ENCODE measurements at places on chromosomes 12 and 14.
A peak's percentile ranks its signal among the peaks of the same experiment; 100 is the strongest.

GRCh38 chr12:96378319-96378718 is 21.9 kb downstream of the CDK17 start:
- DNase-seq, result no peak

- no peak for DNase-seq
Measured at GRCh38 chr14:56358851-56359614, 220.6 kb upstream of the TMEM260 start.

GRCh38 chr14:25069879-25070278 is 19.9 kb upstream of the STXBP6 start:
- no peak for DNase-seq

GRCh38 chr12:126534495-126534894 is 1469.3 kb downstream of the AACS start:
- DNase-seq, result no peak

DNA sequence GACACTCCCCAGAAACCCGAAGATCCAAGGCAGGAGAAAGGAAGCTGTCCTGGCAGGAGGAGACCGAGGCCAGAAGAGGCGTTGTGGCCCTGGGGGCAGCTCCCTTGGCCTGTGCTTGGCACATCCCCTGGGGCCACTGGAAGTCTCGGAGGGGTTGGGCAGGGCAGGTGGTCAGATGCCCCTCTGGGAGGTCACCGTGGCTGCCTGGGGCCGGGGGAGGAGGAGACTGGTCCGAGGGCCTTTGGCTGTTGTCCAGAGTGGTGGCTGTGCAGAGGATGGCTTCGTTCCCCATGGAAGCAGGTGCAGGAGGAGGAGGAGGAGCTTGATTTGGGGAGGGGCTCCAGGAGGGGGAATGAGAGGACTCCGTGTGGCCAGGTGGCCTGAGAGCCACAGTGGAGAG is 3.3 kb upstream of the NUDT14 start:
- DNase-seq, result no peak

- peak; percentile 58 for DNase-seq
Measured at GRCh38 chr14:76546426-76547221, 170.7 kb downstream of the ESRRB start.

DNA sequence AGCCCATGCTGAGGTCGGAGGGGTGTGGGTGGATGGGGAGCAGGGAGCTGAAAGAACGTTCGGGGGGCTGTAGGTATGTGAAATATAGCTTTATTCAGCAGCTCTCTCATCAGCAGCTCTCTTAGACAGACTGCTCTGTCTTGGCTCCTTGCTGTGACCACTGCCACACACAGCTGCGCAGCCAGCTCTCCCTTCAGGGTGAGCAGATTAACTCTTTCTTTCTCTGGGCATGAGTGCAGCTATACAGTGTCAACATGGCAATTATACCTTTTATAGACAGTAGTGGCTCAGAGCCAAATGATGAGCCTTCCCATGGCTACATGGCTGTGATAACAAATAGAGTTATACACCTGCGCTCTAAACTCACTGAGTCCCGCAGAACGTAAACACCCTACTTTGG is 137.7 kb upstream of the NEDD1 start:
- no peak for DNase-seq

GRCh38 chr12:46382408-46382963 is 9.9 kb upstream of the SLC38A2 start:
- no peak for DNase-seq

DNA sequence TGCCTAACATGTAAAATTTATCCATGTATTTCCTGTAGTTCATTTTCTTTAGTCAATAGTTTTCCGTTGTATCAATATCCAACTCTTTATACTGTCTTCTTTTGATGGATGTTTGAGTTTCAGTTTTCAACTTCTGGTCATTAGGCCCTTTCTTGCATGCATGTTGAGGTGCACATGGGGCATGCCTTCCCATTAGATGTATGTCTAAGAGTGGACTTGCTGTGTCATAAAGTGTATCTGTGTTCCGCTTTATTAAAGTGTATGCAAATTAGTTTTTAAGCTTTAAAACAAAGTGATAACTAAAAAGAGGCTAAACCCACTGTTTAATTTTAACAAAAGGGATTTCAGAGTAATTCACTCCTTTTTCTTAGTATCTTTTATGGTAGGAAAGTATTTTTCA is 441.1 kb downstream of the PCNX1 start:
- DNase-seq, result no peak

DNA sequence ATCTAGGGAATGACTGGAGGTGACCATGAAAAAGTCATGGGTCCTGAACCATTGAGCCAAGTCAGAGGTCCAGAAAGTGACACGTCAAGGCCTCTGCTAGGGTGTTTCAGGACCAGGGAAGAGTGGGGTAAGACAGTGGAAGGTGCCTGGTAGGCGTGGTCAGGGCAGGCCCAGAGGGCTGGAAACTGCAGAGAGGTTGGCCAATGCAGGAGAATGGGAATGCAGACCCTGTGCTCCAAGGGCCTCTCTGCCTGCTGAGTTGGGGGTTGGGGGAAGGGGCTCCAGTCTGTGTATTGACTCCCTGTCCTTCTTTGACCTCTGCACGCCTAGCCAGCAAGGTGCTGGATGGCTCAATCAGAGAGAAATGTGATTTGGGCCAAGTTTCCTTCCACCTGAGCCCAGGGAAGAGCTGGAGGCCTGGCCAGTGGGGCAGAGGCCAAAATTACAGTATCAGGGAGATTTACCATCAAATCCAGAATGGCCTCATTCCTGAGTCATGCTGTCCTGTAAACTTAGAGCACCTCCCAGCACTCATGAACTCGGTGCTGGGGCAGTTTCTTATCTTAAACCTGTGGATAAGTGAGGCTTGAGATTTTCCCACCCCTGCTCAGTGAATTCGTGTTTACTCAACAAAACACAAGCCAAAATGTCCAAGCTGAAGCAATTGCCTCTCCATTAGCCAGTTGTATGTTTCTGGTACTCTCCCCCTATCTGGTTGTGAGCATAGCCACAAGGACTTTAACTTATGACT is 24.4 kb downstream of the IRF2BPL start:
- no peak for DNase-seq

GRCh38 chr12:132182711-132183365 is 38.6 kb downstream of the NOC4L start:
- DNase-seq, result no peak

- DNase-seq, result no peak
Measured at GRCh38 chr14:90444077-90444696, 47.4 kb downstream of the CALM1 start.

DNA sequence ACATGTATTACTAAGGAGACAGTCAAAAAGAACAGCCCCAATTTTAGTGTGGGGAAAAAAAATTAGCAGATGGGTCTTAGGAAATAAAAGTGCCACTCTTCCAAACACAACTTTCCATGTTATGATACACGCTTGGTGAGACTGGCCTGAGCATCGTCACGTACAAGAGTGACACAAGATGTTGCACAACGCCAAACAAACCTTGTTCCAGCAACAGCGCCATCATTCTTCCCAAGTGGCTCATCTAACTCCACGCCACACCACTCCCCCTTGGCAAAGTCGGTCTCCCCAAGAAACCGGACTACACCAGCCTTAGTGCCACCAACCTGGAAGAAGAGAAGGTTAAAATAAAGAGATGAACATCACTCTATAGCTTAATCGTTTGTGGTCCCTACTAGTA is 58.7 kb downstream of the CLIP1 start:
- no peak for DNase-seq

DNA sequence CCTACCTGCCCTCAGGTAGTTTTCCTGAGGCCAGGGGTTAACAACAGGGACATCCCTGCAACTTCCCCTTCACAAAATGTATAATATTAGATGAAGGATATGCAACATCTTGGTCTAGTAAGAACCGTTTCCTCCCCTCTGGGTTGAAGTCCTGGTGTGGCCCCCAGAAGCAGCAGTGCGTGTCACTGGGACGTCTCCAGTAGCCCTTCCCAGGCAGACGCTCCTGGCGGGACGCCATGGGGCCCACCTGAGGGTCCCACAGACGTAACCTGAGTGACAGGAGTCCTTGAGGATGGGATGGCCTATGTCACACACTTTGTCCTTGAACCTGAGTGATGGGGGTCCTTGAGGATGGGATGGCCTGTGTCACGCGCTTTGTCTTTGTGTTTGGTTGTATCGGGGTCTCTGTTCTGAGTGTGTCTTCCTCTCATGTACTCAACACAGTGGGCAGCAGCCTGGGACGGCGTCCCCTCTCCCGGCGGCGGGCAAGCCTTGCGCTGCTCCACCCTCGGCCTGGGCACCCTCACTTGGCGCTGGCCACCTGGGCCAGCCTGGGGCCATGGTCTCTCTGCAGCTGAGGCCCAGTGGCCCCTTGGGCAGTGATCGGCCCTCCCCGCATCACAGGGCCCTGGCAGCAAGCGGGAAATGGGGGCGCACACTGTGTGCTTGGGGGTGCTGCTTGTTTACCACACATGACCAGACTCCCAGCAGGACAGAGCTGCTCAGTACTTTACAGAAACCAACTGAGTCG is 14.3 kb upstream of the AMN start:
- DNase-seq, result no peak

- DNase-seq, result no peak
Measured at GRCh38 chr12:91922674-91923073, 223.0 kb downstream of the BTG1 start.

DNA sequence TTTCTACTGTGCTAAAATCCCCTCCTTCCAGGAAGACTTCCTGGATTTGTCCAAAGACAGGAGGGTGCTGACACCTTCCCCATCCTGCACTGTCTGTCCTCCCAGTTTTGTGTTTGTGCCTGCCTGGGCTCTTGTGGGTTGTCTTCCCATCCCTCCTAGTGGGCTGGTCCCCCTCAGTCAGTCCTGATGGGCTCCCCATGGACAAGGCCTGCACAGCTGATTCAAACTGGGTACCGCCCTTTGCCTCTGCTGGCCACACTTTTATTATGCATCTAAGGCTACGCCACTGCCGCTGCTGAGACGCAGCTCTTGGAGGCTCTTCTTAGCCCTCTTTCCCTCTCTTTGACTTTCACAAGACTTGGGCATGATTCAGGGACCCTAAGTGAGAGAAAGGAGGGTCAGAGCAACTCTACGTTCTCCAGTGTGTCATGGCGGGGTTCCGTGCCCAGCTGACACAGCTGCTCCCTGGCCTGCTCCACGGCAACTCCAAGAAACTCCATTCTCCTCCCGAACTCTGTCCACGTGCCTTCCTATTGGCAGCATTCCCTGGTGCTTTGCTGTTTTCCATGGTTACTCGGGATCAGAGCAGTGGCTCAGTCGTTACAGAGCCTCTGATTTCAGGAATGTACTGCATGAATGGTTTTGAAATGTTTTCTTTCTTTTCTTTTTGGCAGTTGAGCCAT is 3.8 kb upstream of the KRT85 start:
- no peak for DNase-seq

DNA sequence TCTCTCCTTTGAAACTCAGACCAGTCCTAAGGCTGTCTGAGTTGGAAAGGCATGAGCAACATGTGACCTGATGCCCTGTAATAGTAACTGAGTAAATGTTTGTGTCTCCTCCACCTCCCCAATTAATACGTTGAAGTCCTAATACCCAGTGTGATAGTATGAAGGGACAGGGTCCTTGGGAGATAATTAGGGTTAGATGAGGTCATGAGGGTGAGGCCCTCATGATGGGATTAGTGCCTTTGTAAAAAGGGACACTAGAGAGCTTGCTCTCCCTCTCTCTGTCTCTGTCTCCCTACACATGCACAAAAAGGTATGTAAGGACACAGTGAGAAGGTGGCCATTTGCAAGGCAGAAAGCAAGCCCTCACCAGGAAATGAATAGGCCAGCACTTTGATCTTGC is 18.1 kb upstream of the KIF21A start:
- DNase-seq, result no peak

- DNase-seq, result peak; percentile 93
Measured at GRCh38 chr12:53984901-53985691, at the start of gene HOXC10. Gene HOXC10 (plus strand): TSS chr12:53985146. CDS start chr12:53985260, 114 bp downstream.

- no peak for DNase-seq
Measured at GRCh38 chr14:25411781-25412757, 362.1 kb upstream of the STXBP6 start.

DNA sequence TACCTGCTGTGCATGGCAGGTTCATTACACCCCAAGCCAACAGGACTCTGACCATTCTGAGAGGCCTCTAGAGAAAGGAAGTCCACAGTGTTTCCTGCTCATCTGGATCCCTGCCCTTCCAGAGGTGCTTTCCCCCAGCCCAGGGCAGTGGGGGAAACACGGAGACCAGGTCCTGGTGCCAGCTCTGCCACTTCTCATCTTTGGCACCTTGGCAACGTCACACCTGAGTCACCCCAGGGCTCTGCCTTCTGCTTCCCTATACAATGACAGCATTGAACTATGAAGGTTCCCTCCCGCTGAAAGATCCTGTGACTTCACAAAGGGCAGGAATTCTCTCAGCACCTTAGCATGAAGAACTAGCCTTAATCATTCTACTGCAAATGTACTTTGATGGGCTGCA is 74.9 kb downstream of the ANO2 start:
- DNase-seq, result no peak

- DNase-seq, result no peak
Measured at GRCh38 chr12:114512351-114512750, 106.4 kb upstream of the TBX5 start.

- no peak for DNase-seq
Measured at GRCh38 chr14:67749341-67750084, 47.8 kb downstream of the RDH12 start.

- no peak for DNase-seq
Measured at GRCh38 chr14:95504135-95505029, 12.1 kb downstream of the SYNE3 start.

- DNase-seq, result no peak
Measured at GRCh38 chr12:20364501-20364900, 3.8 kb upstream of the PDE3A start.

DNA sequence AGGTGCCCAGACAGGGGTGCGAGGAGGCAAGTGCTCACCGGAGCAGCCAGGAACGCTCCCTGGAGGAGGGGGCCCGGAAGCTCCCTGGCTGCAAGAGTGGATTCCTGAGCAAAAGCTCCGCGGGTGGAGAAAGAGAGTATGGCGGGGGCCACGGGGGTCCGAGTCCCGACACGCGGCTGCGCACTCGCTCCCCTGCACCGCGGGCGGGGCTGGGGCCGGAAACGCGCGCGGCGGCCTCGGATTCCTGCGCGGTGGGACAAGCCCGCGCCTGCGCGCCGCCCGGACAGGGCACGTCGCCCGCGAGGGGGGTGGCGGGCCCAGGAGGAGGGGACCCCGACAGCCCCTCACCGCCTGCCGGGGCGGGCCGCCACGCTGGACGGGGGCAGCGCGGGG is 27.8 kb upstream of the GPR132 start:
- DNase-seq, result peak; percentile 79

DNA sequence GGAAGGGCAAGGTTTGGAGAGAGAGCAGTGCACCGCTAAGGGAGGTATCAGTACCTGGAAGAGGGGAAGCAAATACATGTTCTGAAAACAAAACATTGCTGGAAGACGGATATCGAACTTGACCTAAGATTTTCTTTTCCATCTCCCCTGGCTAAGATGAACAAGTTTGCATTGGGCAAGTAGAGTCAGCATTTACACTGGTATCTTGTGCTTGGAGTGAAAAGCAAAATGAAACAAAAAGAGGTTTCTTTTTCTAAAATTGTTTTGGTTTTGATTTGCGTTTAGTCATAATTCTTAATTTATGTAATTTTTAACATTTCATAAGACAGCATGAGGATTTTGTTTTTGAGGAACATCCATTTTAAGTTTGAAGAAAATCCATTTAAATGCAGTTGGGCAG is 881.6 kb downstream of the NRXN3 start:
- no peak for DNase-seq

All from H54 (cell line).